ENCODE measurements at places on chromosomes 7 and 10. TPM values are rescaled to one million over a fixed set of nuclear protein-coding genes. Genes with fewer than 3 reads are reported as not detected.

Gene HBP1
- total RNA-seq, result 18.5 TPM

- no peak for DNase-seq
Observed at GRCh38 chr10:125721035-125721434, 1.5 kb downstream of the EDRF1 start.

GRCh38 chr7:138126928-138127327, 50.7 kb downstream of the AKR1D1 start:
- DNase-seq, result no peak

DNA sequence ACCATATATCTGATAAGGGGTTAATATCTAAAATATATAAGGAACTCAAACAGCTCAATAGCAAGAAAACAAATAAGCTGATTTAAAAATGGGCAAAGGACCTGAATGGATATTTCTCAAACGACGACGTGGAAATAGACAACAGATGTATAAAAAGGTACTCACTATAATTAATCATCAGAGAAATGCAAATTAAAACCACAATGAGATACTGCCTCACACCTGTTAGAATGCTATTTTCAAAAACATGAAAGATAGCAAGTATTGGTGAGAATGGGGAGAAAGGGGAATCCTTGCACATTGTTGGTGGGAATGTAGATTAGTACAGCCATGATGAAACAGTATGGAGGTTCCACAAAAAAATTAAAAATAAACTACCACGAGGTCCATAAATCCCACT, 163.2 kb downstream of the DKK1 start:
- no peak for DNase-seq

DNA sequence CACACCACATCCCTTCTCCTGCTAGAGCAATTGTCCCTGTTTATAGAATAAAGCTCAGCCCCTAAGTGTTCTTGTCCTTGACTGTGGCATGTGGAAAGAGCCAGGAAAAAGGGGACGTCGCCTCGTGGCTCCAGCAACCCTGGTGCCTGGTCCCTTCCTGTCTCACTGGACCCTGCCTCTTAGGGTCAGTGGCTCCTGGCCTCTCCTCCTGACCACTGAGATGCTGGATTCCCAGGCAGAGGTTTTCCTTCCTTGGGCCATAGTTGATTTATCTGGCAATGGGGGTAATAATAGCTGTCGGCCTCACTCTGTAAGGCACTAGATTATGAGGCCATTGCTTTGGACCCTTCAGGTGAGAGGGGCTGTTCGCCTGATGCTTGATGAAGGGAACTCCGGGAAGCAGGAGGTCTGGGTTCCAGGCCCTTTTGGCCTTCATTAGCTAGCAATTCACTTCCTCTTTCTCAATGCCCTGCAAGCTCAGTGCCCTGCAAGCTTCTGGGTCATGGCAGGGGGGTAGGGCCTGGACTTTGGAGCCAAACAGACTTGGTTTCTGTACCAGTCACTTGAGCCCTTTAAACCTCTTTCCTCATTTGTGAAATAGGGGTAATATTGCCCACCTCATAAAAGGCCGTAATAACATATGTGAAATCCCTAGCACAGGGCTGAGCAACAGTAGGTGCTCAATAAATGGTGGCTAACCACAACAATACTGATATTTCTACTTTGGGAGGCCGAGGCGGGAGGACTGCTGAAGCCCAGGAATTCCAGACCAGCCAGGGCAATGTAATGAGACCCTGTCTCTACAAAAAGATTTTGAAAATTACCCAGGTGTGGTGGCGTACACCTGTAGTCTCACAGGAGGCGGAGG, 1.1 kb downstream of the ASL start:
- no peak for DNase-seq

DNA sequence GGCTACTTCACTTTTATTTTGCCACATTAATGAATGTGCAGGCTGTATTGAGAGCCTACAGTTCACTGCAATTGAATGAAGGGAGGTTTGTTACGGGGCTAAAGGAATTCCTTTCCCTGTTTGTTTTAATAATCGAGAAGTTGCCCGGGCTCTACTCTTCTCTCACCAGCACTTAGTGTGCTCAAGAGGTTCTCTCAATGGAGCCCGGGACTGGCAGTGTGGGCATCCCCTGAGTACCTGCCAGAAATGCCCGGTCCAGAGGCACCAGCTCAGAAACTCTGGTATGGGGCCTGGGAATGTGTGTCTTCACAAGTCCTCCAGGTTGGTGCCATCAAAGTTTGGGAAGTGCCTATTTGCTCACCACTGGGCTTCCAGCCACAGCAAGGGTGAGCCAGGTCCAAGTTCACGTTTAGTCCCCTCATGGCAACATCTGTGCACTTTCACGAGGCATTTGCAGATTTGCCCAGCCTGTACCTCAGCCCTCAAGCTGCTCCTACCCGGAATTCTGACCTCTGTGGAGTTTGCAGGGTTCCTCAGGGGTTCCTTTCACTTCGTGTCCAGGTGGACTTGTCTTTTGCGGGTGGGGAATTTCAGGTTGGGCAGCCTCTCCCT, 622.4 kb downstream of the SDK1 start:
- DNase-seq, result no peak

DNA sequence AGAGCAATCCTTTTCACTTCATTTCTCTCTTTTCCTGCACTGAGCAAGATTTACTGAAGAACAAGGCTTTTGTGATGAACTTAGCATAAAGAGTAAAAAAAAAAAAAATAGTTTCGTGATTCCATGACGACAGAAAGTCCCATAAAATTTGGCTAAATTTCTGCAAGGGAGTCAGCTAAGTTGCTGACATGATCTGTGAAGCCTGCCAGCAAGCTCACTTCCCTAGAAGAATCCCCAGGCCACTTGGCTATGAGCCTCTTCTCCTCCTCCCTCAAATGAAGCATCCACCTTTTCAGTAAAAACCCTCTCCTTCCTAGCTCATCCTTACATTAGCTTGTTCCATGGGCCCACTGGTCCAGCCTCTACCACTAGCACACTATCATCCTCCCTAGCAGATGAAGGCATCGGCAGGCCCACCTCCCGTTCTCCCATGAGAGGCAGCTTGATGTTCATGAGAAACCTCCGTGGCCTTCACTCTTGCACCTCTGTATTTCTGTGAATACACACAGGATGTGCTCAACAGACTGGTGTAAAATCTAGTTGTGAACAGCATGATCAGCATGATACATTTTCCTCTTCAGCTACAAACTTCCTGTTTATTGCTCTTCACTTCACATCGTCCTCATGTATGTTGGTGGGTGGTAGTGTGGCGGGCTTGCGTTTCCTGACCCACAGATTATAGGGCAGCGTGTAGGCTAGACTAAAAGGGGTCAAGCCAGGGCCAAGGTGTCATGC, 30.9 kb downstream of the GIMAP8 start:
- peak; percentile 30 for DNase-seq

GRCh38 chr10:33889371-33889770, 554.9 kb upstream of the NRP1 start:
- no peak for DNase-seq

GRCh38 chr7:10657201-10657600, 316.5 kb upstream of the PHF14 start:
- DNase-seq, result no peak

- no peak for DNase-seq
Observed at GRCh38 chr7:33788531-33788930, 116.8 kb upstream of the BMPER start.

DNA sequence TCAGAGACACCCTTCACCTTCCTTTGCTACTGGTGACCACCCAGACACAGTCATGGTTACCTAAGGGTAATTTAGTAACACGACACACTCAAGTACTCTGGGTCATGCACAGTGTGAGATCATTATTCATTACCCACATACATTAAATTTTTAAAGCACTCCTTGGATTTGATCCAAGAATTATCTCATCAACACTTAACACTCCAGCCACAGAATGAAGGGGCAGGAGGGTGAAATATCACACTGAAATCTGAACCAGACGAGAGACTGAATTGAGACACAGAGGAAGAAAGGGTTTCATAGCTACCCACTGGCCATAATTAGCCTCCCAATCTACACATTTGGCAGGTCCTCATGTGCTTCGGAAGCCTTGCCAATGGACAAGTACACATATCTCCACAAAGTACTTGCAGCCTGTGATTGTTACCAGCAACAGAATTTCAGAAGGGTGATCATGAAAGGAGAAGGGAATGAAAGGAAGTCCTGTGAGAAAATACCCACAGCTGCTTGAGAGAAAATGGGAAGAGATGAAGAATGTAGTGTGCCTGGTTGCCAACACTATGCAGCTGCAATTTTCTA, 189.3 kb downstream of the POLR1F start:
- DNase-seq, result no peak

Data from activated T-cell treated with anti-CD3 and anti-CD28 coated beads, Interleukin-2, amount 50 U/mL, for 4 hours (primary cell).